ENCODE measurements at places on chromosomes 16 and 17. TPM values are rescaled to one million over a fixed set of nuclear protein-coding genes. Genes with fewer than 3 reads are reported as not detected.

The CMTM1 gene
- 13.1 TPM for total RNA-seq

The DNAH17 gene
- total RNA-seq: 1.4 TPM

The DPEP2 gene
- total RNA-seq: 6.3 TPM

DNA sequence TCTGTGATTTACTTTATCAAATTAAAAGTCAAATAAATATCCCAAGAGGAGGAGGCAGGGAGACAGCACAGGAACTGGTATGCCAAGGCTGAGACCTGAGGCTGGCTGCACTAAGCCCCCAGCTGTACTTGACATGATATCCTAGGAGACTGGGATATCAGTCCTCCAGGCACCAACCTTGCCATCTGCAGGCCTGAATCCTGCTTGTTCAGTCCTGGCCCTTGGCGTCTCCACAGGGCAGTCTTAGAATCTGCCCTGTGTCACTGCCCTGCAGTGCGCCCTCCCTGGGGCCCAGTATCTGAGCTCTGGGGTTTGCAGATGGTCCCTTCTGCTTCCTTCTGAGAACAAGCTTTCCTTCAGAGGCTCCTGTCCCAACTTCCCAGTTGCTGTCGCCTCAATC lies 75.9 kb downstream of the HS3ST3A1 start:
- no peak for DNase-seq

- DNase-seq: no peak
Measured at GRCh38 chr17:79975498-79976134, 60.1 kb downstream of the TBC1D16 start.

GRCh38 chr16:16850274-16850673 lies 471.3 kb downstream of the NPIPA7 start:
- no peak for DNase-seq

DNA sequence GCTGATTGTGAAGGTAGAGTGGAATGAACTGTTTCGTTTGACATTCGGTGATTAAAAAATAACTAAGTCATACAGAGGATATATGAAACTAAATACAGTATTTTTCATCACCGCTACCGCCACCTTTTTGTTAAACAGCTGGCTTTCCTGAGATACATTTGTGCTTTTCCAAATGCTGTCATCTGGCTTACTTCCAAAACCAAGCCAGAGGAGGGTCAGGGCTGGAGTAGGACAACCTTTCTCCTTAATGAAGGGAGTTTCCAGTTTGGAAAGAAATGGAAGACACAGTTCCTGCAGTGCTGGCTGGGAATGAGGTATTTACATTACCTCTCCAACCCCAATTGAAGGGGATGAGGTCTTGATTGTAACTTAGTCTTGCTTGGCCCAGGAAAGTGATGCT lies 3.2 kb downstream of the TNRC6C start:
- DNase-seq: no peak

- DNase-seq: no peak
Measured at GRCh38 chr17:42591411-42591810, 13.9 kb upstream of the PSMC3IP start.

DNA sequence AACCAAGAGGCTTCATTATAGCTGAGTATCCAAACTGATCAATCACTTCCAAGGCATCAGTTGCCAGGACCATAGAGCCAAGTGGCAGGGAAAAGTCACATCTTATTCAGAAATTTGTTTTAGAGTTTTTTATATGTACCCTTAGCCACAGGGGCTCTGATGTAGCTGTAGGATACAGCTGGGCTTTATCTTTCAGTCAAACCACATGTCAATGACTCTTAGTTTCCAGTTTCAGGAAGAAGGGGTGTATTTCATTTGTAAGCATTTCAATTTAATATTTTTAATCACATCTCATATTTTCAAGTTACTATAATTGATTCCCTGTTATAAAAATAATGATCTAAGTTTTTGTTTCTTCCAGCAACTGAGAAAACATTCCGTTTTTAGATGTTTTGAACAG lies 2.9 kb upstream of the FLCN start:
- no peak for DNase-seq

DNA sequence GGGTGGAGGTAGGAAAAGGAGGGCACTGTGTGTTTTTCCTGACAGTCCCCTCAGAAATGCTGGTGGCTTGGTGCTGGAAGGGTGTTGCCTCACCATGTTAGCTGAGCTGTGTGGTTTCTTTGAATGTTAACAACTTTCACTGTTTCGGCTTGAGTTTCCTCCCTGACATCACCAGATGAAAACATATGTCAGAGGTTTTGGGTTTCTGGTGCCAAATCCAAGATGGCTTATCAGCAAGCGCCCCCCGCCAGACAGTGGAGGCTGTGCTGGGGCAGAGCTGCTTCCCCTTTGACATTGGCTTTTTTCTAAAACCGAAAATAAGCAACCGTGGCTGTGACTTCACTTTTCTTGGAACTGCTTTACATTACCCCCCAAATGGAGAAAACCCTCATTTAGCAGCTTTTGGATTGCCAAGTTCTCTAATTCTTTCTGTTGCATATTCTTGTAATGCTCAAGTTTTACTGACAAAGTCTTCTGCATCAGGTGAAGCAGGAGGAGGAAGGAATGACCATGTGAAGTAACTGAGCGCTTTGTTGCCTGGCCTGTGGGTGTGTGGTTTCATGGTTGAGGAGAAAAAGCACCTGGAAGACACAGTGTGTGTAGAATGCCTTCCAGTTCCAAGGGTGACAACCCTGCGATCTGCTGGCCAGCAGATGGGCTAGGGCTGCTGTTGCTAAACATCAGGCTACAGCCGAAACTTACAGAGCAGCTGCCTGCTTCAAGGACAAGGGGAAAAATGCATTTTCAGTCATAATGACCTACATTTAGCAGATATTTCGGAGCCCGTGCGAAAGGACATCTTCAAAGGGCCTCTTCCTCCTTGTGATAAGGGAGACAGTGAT lies 9.7 kb downstream of the RMI2 start:
- DNase-seq: peak; percentile 79

DNA sequence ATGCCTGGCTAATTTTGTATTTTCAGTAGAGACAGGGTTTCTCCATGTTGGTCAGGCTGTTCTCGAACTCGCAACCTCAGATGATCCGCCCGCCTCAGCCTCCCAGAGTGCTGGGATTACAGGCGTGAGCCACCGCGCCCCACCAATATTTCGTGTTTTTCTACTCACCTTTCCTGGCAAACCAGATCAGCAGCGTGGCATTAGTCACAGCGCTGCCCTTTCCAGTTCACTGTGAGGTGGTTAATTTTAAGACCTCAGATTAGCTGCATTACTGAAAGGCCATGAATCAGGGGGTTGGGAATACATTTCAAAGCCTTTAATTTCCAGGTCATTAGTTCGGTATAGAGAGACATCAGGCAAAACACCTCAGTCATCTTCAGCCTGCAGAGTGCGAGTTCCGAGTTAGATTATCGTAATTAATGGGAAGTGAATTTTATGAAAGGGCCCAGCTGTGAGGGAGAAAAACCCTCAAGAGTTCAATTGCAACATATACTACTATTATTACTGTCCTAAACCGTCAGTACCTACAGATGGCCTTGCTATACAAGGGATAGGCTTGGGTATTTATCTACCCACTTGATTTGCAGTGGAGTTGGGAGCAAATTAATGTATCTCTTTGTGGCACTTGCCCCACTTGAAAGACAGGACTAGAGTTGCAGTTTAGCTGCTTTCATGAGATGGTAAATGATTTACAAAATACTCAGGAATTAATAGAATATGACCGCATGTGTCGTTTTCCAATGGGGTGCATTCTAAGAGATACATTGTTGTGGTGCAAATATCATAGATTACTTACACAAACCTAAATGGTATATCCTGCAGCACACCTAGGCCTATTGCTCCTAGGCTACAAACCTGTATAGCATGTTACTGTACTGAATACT lies 2.1 kb upstream of the USP32 start:
- DNase-seq: no peak

DNA sequence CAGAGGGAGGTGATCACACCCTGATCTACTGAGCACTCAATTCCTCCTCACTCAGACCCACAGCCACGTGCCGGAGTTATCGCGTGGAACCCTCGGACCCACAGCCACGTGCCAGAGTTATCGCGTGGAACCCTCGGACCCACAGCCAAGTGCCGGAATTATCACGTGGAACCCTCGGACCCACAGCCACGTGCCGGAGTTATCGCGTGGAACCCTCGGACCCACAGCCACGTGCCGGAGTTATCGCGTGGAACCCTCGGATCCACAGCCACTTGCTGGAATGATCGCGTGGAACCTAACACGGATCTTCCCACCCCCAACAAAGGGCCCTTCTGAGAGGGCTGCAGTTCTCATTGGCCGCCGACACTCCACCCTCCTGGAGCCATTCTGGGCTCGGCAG lies 97.7 kb downstream of the PGS1 start:
- DNase-seq: no peak

DNA sequence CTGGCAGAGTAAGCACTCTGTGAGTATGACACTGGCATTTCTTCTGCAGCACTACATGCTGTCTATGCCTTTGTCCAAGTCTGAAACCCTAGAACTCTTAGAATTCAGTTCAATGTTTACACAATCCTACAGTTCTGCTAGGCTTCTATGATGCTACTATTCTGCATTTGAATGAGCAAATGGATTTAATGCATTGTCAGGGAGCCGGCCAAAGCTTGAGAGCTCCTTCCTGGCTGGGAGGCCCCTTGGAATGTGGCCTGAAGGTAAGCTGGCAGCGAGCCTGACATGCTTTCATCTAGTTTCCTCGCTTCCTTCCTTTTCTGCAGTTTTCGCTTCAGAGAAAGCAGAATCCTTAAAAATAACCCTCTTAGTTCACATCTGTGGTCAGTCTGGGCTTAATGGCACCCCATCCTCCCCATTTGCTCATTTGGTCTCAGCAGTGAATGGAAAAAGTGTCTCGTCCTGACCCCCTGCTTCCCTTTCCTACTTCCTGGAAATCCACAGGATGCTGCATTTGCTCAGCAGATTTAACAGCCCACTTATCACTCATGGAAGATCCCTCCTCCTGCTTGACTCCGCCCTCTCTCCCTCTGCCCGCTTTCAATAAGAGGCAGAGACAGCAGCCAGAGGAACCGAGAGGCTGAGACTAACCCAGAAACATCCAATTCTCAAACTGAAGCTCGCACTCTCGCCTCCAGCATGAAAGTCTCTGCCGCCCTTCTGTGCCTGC lies at the start of gene CCL2:
Gene CCL2 (plus strand): TSS at position 635 of the 730 bp plus-strand sequence. CDS start 65 bp downstream, at position 700.
- no peak for DNase-seq

- DNase-seq: peak; percentile 63
Measured at GRCh38 chr17:28725660-28726225, 290 bp downstream of the TLCD1 start.

GRCh38 chr16:49469930-49470451 lies 96.4 kb downstream of the C16orf78 start:
- peak; percentile 28 for DNase-seq

DNA sequence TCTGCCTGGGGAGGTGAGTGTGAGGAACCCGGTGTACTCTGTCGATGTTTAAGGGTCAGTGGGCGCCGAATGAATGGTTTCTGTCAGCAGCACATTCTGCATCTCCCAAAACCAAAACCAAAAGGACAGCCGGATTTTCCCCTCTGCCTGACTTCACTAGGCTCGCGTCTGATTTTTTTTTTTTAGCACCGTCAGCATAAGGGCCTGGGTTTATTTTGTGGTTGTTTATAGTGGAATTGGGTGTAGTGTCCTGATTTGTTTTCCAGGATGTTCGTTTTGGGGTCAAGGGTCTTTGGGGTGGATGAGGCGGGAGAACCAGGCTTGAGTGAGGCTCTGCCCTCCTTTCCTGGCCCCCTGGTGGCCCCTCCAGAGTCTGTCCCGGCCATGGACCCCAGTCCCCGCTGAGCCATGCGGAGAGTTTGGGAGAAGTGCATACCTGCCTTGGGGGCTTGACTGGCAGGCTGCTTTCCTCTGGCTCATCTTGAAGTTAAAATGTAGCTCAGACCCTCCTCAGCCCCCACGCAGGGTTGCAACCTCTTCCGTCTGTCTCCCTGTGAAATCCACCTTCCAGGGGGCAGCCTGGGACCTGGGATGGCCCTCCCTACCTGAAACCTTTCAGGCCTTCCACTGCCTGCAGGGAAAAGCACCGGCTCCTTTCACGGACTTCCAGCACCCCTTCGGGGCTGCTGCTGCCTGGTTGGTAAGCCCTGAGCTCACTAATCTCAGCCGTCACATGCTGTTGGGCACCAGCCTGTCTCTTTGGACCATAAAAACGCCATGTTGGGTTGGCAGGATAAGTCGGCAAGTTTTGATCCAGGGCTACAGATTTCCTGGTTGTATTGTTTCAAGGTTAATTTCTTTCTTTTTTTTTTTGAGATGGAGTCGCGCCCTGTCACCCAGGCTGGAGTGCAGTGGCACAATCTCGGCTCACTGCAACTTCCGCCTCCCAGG lies 60.2 kb downstream of the JPH3 start:
- no peak for DNase-seq

DNA sequence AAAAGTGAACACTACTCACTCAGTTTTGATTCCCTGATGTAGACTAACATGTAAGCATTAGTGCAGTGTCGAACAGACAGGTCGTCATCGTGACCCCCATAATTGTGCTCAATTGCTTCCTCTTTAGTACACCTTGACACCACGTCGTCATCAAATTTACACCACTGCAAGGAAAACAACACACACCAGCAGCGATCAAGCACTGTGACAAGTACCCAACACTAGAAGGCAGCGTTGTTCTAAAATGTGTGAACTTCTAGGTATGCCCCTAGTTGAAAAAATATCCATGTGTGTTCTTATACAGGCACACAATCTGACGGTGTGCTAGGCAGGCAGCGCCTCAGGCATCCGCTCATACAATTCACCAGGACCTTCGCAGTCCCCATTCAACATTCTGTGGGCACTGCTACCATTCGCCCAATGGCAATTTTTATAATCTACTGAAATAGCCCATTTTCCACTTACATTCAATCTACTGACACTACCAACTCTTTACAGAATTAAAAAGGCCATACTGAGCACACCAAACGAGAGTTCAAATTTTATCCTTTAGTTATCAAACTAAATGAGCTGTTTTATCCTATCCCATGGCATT lies 23.1 kb downstream of the LITAFD start:
- no peak for DNase-seq

- no peak for DNase-seq
Measured at GRCh38 chr17:27355419-27355818, 61.5 kb downstream of the WSB1 start.

- no peak for DNase-seq
Measured at GRCh38 chr17:76881966-76882365, 13.8 kb downstream of the MGAT5B start.

DNA sequence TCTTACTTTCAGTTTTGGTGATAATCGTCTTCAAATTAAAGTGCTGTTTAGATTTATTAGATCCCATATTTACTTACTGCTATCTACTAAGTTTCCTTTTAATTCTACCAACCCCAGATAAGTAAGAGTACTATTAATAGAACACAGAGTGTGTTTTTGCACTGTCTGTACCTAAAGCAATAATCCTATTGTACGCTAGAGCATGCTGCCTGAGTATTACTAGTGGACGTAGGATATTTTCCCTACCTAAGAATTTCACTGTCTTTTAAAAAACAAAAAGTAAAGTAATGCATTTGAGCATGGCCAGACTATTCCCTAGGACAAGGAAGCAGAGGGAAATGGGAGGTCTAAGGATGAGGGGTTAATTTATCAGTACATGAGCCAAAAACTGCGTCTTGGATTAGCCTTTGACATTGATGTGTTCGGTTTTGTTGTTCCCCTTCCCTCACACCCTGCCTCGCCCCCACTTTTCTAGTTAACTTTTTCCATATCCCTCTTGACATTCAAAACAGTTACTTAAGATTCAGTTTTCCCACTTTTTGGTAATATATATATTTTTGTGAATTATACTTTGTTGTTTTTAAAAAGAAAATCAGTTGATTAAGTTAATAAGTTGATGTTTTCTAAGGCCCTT lies 56.8 kb downstream of the HLF start:
- no peak for DNase-seq

GRCh38 chr16:80058214-80058613 lies 457.7 kb upstream of the MAF start:
- DNase-seq: no peak

All from activated naive CD4-positive, alpha-beta T cell treated with anti-CD3 and anti-CD28 coated beads, Interleukin-2, amount 50 U/mL, for 72 hours (primary cell).